ENCODE measurements at places on chromosomes 1 and 21.

DNA sequence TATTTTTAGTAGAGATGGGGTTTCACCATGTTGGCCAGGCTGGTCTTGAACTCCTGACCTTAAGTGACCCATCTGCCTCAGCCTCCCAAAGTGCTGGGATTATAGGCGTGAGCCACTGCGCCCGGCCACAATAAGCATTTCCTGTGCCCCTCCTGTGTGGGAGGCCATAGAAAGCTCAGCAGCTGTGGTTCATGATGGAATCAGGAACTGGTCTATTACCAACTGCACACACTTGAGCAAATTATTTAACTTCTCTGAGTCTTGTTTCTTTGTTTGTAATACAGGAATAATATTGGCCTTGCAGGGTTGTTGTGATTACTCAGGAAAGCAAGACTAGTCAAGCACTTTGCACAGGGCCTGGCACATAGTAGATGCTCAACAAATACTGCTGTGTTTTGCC lies 15.0 kb downstream of the RHBG start:
- DNase-seq: no peak

DNA sequence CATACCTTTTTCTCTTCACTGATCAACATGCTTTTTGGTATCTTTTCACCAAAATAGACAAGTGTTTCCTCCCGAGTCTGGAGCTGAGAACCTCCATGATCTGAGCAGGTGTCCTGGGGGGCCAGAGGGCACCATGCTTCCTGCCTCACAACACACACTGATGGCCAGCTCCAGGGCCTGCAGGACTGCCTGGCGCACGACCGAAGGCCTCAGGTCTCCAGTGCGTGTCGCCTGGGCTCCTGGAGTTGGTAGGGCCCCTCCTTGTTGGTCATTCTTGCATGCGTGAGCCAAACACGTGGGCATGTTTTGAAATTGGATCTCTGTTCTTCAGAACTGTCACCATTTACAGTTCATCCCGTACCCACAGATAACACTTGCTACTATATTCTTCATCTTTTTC lies 64.4 kb downstream of the SLC37A1 start:
- DNase-seq: no peak

DNA sequence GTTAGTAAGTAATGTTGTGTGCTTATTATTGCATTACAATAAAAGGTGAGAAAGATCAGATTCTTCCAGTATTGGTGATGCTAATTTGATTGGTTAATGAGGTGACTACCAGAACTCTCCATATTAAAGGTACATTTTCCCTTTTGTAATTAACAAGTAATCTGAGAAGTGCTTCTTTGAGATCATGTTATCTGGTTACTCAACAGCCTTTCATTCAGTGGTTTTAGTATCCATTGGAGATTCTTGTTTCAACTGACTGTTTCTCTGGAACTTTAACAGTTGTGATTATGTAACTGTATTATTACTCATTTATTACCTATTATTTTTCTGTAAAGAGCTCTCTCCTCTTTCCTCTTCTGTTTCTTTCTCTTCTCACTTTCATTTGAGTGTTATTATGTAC lies 86.7 kb downstream of the PEX14 start:
- DNase-seq: no peak

DNA sequence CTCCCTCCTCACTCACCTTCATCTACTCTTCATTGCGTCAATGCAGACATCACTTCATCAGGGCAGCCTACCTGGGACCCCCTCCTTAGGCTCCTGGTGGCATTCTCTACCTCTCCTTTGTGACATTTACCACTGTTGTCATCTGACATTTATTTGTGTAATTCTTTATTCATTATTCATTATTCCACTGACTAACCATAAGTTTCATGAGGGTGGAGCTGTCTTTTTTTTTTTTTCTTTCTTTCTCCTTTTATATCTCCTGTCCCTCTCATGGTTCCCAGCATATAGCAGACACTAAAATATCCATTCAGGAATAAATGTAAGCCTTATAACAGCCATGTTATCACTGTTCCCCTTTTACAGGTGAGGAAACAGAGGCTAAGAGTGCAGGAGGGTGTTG lies 126.8 kb downstream of the KAZN start:
- no peak for DNase-seq

- DNase-seq: no peak
Observed at GRCh38 chr1:177686933-177687332, 282.9 kb downstream of the SEC16B start.
